ENCODE measurements at places on chromosomes 3 and 15. TPM values are rescaled to one million over a fixed set of nuclear protein-coding genes. Genes with fewer than 3 reads are reported as not detected.

HRG gene
- polyA plus RNA-seq: not detected

NPAP1 gene
- polyA plus RNA-seq: not detected

SPG21 gene
- 70.2 TPM for polyA plus RNA-seq

GPR15 gene
- polyA plus RNA-seq: not detected

DNA sequence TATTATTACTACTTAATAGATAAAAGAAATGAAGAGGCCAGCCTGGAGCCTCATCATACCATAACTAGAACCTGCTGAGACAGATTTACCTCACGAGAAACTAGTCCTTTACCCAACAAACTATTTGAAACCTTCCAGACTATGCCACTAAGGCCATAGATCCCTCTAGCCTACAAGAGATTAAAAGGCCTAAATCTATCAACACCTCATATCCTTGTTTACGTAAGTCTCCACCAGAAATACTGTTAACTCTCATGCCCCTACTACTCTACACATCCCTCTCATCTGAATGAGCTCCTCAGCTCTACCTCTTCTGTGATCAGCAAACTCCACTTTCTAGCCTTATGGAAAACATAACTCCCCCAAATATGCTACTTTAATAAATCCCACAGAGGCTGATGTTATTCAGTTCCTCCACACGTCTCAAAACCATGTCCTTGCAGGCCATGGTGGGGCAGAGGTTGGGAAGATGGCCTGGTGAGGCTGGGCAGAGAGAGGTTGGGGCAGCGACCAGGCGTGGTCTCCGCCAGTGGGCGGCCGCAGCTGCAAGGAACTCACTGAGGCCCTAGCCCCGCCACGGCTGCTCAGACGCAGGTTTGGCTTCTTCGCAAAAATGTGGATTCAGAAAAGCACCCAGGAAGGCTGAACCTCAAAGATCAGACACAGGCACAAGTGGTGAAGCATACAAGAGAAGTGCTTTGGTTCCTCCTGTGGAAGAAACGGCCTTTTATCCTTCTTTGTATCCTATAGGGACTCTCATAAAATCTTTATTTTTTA, 65.8 kb downstream of the GSK3B start:
- no peak for DNase-seq

- no peak for DNase-seq
These were observed 77.2 kb downstream of the VPS13C start for GRCh38 chr15:61983081-61983480.

- DNase-seq: no peak
These were observed 751.2 kb downstream of the NR2F2 start for GRCh38 chr15:97081666-97082226.

DNA sequence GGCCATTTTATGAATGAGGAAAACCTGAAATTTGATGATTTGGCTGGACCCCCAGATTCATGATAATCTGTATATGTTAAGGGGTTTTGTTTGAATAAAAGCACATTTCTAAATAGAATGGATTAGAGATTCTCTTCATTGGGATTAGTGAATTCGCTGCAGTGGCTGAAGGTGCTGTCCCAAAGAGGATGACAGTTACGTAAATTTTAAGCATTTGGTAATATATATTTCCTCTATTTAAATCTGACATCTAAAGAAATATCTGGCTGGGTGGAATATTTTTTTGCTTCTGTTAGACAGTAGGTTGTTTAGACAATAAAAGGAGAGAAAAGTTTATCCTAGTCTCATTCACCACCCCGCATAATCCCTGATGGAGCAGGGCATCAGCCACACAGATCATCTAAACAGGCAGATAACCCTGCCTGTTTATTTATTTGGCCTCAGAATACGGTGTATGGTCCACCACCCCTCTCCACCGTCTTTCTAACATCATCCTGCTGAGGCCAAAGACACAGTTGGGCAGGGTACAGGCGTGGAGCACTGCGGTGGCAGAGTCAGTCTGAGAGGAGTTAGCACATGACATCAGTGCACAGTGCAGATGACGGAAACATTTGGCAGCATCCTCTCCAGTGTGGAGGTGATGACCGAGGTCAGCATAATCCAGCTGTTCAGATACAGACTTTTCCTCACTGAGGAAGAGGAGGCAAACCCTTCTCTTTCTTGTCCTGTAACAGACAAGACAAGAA, 20.4 kb upstream of the NFKBIZ start:
- no peak for DNase-seq

DNA sequence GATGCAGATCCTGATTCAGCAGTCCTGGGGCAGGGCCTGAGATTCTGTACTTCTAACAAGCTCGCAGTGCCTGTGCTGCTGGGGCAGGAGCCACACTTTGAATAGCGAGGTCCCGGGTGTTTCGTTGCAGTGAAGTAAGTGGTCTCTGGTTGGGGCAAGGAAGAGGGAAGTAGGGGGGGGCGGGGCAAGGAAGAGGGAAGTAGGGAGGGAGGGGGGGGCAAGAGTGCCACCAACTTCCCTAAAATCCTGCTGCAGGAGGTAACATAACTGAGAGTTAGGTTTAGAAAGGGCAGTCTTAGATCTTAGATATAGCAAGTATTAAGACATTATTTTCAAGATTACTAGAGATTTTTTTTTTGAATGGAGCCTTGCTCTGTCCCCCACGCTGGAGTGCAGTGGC, 35.5 kb downstream of the CRTAP start:
- DNase-seq: no peak

DNA sequence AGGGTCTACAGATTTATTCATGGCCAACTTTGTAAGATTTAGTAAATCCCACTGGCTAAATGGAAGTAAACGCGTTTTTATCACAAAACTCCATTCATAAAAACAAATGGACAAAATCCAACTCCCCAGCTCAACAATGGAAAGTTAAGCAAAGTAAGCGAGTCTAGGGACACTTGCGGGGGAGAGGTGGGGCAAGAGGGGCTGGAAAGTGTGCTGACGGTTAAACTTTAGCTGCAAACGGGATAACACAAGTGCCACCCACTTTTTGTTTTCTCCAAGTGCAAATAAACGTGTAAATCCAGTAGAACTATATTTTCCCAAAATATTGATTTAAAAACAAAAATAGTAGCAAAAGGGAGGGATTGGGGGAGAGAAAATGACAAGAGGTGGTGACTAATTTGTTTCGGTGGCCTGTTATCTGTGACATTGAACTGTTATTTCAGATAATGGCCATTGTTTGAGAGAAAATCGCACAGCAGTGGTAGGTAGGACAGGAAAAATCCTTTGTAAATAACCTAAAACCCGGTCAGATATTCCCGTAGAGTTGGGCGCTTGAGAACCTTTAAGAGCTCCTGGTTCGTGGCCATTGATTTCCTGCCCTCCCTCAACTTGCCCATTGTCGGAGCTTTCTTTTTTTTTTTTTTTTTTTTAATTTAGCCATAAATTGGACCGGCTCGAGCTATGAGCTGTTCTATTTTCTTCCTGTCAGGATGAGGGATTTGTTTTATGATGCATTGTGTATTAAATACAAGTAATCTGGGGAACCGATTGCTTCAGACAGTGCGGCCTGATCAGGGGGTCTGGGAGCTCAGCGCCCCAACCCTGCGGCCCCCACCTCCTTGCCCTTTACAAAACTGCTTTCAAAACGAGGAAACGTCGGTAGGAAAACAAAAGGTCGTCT, 514.8 kb downstream of the MECOM start:
- peak; percentile 90 for DNase-seq

GRCh38 chr3:129441215-129441614, 1.2 kb downstream of the IFT122 start:
- DNase-seq: no peak

Measured in endothelial cell of umbilical vein (primary cell).